Thymus (tissue), 14 donors: ENCODE measurements at places on chromosomes 11 and 22. TPM values are rescaled to one million over a fixed set of nuclear protein-coding genes. Genes with fewer than 3 reads are reported as not detected.

TPH1 gene
- 0.24 TPM for total RNA-seq

- no peaks in the 10 kb centered on the region for H3K27me3 ChIP-seq
- H3K36me3 ChIP-seq = no peaks in the 10 kb centered on the region
- DNase-seq = no peak
- H3K4me3 ChIP-seq = no peak overlapping the region
- H3K27ac ChIP-seq = no peak overlapping the region
- H3K4me1 ChIP-seq = no peaks in the 10 kb centered on the region
Measured at GRCh38 chr22:22728382-22728781, 84.0 kb downstream of the GGTLC2 start.

SUSD2 gene
- 0.33 TPM for total RNA-seq

GRCh38 chr11:114764563-114764962 lies 86.2 kb downstream of the NXPE2 start:
- no peaks in the 10 kb centered on the region for H3K4me1 ChIP-seq
- H3K27me3 ChIP-seq = no peaks in the 10 kb centered on the region
- H3K4me3 ChIP-seq = no peak overlapping the region
- no peaks in the 10 kb centered on the region for H3K36me3 ChIP-seq
- no peak overlapping the region for H3K27ac ChIP-seq

GRCh38 chr22:33811208-33811607 lies 109.1 kb downstream of the LARGE1 start:
- no peak for DNase-seq
- no peak overlapping the region for H3K4me3 ChIP-seq
- no peaks in the 10 kb centered on the region for H3K4me1 ChIP-seq
- H3K27ac ChIP-seq = no peak overlapping the region
- no peaks in the 10 kb centered on the region for H3K27me3 ChIP-seq

OR11H1 gene
- not detected for total RNA-seq

DNA sequence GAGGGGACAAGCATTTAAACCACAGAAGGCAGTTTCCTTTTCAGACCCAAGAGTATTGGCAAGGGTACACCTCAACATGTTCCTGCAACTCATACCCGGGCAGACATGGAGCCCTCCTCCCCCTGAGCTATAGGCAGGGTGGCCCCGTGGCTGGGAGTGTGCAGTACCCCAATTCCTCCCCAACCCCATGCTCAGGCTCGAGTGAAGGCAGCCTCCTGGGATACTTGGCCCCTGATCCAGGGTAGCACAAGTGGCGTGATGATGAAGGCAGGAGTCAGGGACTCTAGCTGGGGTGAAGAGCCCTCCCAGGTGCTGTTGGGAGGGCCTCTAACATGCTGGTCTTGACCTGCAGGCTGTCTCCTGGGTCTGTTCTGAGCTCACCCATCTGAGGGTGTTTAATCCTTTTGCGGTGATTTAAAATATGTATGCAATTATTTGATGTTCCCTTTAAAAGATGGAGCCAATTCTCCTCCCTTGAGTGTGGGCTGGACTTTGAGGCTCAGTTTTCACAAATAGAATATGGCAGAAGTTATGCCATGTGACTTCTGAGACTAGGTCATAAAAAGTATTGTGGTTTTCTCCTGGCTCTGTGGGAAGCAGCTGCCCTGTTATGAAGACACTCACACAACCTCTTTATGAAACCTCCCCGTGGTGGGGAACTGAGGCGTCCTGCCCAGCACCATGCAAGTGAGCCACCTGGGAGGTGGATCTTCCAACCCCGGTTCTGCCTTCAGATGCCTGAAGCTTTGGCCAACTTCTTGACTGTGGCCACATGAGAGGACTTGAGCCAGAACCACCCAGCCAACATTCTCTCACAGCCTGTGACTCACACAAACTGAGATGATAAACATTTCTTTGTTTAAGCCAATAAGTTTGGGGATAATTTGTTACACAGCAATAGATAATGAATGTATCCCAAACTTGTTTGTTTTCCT lies 54.7 kb upstream of the NECTIN1 start:
- H3K36me3 ChIP-seq = no peaks in the 10 kb centered on the region
- H3K4me3 ChIP-seq = no peak overlapping the region
- H3K27me3 ChIP-seq = no peaks in the 10 kb centered on the region
- no peak for DNase-seq

- no peak for DNase-seq
- H3K4me1 ChIP-seq = peaks cover 7% of the 10 kb centered on the region
- no peak overlapping the region for H3K4me3 ChIP-seq
- H3K27ac ChIP-seq = no peak overlapping the region
- no peaks in the 10 kb centered on the region for H3K36me3 ChIP-seq
Measured at GRCh38 chr11:118007040-118007439, 20.8 kb downstream of the IL10RA start.

DNA sequence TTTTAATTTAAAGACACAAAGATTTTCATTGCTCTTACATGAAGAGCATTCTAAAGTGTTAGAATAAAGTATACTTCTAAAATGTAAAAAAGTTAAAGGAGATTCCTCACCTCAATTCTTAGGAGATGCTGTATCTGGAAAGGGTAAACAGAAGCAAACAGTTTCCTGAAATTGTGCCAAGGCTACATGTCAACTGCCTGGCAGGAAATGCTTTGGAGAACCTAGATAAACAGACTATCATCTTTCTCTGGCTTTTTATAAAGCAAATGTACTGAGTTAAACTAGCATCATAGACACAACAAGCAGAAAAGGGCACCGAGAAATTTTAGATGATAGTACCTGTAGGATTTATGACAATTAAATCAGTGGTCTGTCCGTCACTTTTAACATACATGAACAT lies 24.7 kb upstream of the AKIP1 start:
- H3K27ac ChIP-seq = no peak overlapping the region
- H3K4me1 ChIP-seq = no peaks in the 10 kb centered on the region
- H3K4me3 ChIP-seq = no peak overlapping the region
- no peaks in the 10 kb centered on the region for H3K36me3 ChIP-seq
- no peaks in the 10 kb centered on the region for H3K27me3 ChIP-seq

GRCh38 chr11:19263333-19263732 lies 22.6 kb upstream of the E2F8 start:
- no peak overlapping the region for H3K4me3 ChIP-seq
- no peaks in the 10 kb centered on the region for H3K27me3 ChIP-seq
- DNase-seq = no peak
- no peak overlapping the region for H3K27ac ChIP-seq
- no peaks in the 10 kb centered on the region for H3K4me1 ChIP-seq
